Activated CD4-positive, alpha-beta T cell treated with anti-CD3 and anti-CD28 coated beads, Interleukin-2, amount 10 ng/mL, durations not matched to agents 7 days and 5 days (primary cell): ENCODE measurements at places on chromosomes 3 and 15. TPM values are rescaled to one million over a fixed set of nuclear protein-coding genes. Genes with fewer than 3 reads are reported as not detected.

- H3K27ac ChIP-seq: no peak overlapping the region
- H3K27me3 ChIP-seq: peaks cover 6% of the 10 kb centered on the region
- H3K4me1 ChIP-seq: no peaks in the 10 kb centered on the region
- DNase-seq: no peak
- no peaks in the 10 kb centered on the region for H3K36me3 ChIP-seq
Observed at GRCh38 chr15:57946491-57947048, 118.9 kb downstream of the ALDH1A2 start.

DNA sequence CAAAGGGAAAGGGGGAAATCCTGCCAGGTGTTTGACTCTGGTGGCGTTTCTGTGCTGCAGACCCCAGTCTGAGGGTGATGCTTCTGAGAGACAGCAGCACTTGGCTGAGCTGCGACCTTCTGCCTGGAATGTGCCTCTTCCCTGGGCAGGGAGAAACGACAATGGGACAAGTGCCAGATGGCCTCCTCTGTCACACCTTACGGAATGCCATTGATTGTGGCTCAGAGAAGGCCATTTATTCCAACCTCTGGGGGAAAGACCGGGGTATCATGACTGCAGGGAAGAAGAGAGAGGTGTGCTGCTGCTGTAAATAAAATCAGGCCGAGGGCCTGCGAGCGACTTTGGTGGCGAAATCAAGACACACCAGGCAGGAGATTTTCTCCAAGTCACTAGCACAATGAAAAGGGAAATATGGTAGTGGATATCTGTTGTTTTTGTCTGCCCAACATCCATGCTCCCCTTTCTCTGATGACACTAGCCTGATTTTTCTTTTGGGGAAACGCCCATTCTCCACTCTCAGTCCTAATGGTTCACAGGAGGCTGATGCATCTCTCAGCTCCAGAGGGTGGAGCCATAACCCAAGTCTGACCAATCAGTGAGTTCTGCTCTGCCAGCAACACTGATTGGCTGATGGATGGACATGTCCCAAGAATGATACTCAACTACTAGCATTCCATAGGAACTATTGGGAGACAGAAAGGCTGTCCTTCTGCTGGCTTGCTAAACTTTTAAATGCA, 336.1 kb downstream of the FOXP1 start:
- no peaks in the 10 kb centered on the region for H3K27me3 ChIP-seq
- peaks cover 2% of the 10 kb centered on the region for H3K4me1 ChIP-seq
- no peak overlapping the region for H3K4me3 ChIP-seq

- H3K36me3 ChIP-seq: peaks cover 5% of the 10 kb centered on the region
- H3K4me1 ChIP-seq: peaks cover 18% of the 10 kb centered on the region
Observed at GRCh38 chr15:68384451-68385239, 47.3 kb downstream of the ITGA11 start.

DNA sequence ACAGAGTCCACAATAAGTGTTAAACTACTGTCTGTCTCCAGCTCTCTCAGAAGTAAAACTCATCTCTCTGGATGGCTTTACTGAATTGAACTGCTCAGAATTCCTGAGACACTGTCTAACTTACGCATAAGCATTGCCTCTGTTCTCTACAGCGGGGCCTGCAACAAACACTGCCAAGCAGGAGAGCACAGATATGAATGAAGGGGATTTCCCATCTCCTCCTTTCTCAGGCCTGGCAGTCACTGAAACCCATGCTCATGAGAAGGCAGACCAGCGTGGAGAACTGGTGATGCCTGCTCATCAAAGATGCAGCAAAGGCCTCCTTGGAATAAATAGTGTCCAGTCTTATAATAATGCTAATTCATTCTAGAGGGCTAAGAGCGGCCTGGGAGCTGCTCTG, 10.3 kb downstream of the RASGRP1 start:
- H3K36me3 ChIP-seq: peaks cover 87% of the 10 kb centered on the region
- peaks cover 88% of the 10 kb centered on the region for H3K4me1 ChIP-seq
- H3K4me3 ChIP-seq: peak overlapping the region; percentile 0
- H3K27me3 ChIP-seq: no peaks in the 10 kb centered on the region
- H3K27ac ChIP-seq: peak overlapping the region; percentile 38
- DNase-seq: peak; percentile 13

DNA sequence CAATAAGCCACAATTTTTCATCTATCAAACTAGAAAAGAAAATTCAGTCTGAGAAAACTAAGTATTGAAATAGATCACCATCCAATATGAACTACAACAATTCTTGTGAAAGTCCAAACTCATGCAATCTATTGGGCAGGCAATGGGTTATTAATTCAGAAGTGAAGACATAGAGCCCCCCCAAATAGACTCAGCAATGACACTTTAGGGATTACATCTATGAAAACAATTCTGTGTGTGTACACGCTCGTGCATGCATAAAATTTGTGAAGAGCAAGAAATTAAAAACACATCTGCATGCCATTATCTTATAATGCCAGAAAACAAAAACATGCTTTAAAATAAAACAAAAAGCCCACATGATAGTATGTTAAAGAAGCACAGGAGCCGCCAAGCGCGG, 151.3 kb downstream of the NR1I2 start:
- no peak overlapping the region for H3K27ac ChIP-seq
- H3K4me3 ChIP-seq: no peak overlapping the region
- peaks cover 20% of the 10 kb centered on the region for H3K4me1 ChIP-seq
- no peak for DNase-seq
- no peaks in the 10 kb centered on the region for H3K27me3 ChIP-seq
- peaks cover 8% of the 10 kb centered on the region for H3K36me3 ChIP-seq

DNA sequence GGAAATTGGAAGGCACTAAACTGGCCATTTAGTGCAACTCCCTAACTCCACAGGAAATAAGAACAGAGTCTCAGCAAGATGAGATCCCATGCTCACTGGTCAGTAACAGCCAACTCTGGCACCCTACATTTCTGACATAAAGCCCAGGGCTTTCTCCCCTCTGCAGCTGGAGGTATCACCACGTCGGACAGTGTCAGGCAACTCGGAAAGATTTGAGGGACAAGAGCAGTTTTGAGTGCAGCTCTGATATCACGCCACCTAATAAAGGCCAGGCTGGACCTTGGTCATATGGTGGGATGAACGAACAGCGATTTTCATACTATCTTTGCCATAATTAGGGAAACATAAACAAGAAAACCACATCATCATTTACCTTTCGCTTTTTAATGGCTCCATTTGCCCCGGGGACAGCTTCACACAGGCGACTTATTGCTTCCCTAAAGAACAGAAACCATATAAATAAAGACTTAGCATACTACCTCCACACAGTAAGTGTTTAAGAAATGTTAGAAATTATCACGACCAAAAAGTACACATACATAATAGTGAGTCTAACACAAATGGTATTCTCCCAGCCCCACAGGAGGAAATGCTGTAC, 12.5 kb downstream of the EID1 start:
- H3K36me3 ChIP-seq: no peaks in the 10 kb centered on the region
- DNase-seq: no peak
- H3K4me3 ChIP-seq: no peak overlapping the region

GRCh38 chr3:56297281-56297840, 170.9 kb downstream of the ERC2 start:
- H3K4me3 ChIP-seq: no peak overlapping the region
- no peaks in the 10 kb centered on the region for H3K36me3 ChIP-seq
- peaks cover 2% of the 10 kb centered on the region for H3K27me3 ChIP-seq
- no peaks in the 10 kb centered on the region for H3K4me1 ChIP-seq
- no peak for DNase-seq
- H3K27ac ChIP-seq: no peak overlapping the region

DNA sequence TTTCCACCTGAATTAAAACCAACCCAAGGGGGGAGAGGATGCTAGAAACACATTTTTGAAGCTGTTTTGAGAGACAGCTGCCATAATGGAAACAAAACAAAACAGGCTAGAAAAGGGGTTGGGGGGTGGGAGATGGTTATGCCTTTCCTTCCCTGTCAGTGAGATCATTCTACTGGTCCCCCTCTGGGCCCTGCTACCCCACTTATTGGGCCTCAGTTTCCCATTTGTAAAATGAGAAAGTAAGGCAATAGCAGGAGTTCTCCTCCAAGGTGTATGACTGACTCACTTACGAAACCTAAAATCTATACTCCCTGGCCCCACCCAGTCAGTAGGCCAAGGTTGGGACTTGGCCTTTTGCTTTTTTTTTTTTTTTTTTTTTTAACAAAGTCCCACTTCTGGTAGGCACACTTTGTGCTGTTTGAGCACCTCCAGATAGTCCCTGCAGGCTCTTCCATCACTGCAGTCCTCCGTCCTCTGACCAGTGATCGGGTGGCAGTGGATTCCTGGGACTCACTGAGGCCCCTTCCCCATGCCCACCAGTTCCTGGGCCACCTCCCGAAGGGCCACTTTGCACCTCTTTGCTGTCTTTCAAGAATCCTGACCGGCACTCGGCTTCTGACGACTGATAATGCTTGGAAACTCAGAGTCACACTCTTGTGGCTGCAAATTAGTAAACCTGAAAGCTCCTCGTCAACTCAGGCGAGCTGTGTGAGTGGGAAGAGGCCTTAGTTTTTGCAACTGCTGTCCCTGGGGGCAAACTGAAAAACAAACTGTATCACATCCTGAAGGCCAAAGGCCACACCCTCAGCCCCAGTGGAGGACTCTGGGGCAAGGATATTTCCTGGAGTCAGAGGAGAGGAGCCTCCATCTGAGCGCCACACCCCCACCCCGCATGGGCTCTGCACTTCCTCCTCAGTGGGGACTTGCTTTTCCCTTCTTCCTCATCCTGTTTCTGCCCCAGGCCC, 6.7 kb upstream of the PSTPIP1 start:
- H3K27me3 ChIP-seq: no peaks in the 10 kb centered on the region
- peak overlapping the region; percentile 91 for H3K27ac ChIP-seq
- H3K36me3 ChIP-seq: peaks cover 2% of the 10 kb centered on the region
- peaks cover 69% of the 10 kb centered on the region for H3K4me1 ChIP-seq
- DNase-seq: peak; percentile 65

- H3K27me3 ChIP-seq: no peaks in the 10 kb centered on the region
- no peaks in the 10 kb centered on the region for H3K4me1 ChIP-seq
- no peak overlapping the region for H3K27ac ChIP-seq
- no peaks in the 10 kb centered on the region for H3K36me3 ChIP-seq
- no peak overlapping the region for H3K4me3 ChIP-seq
Observed at GRCh38 chr3:173249457-173249856, 108.4 kb upstream of the SPATA16 start.

DNA sequence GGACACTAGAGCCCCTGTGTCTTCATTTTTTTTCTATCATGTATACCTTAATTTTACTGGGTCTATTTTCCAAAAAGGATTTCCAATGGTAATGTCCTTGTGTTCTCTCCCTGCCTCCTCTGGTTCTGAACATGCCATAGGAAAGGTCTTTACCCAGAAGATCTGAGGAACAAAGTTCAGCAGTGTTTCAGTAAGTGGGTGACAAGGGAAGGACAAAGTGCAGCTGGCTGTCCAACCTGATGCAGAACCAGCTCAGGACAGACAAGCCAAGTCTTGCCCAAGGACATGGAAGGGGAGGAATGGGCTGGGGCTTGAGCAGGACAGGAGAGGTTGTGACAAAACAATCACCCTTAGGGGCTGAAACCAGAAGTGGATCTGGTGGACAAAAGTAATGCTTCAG, 61.2 kb upstream of the STRIT1 start:
- no peak for DNase-seq
- H3K27ac ChIP-seq: no peak overlapping the region
- peaks cover 17% of the 10 kb centered on the region for H3K27me3 ChIP-seq
- no peak overlapping the region for H3K4me3 ChIP-seq
- no peaks in the 10 kb centered on the region for H3K4me1 ChIP-seq
- no peaks in the 10 kb centered on the region for H3K36me3 ChIP-seq

GRCh38 chr3:60528651-60529050, 722.6 kb downstream of the FHIT start:
- no peak overlapping the region for H3K27ac ChIP-seq
- H3K4me1 ChIP-seq: no peaks in the 10 kb centered on the region
- H3K4me3 ChIP-seq: no peak overlapping the region
- no peak for DNase-seq

DNA sequence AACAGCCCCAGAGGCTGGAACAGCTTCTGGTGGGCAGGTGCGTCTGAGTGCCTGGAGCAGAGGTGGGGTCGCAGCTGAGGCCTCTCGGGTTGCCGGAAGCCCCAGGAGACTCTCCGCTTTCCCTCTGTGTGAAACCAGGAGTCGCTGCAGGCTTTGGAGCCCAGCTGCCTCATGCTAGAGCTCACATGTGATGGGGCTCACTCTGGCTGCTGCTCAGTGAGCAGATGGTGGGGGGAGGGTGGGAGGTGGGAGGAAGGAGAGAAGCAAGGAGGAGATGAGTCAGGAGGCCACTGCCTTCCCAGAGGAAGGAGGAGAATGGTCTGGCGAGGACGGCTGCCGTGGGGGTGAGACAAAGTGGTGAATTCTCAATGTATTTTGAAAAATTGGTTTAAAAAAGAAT, 290.1 kb upstream of the CHRNA7 start:
- H3K36me3 ChIP-seq: no peaks in the 10 kb centered on the region
- H3K4me3 ChIP-seq: no peak overlapping the region
- H3K4me1 ChIP-seq: no peaks in the 10 kb centered on the region
- H3K27ac ChIP-seq: no peak overlapping the region
- DNase-seq: no peak
- peaks cover 4% of the 10 kb centered on the region for H3K27me3 ChIP-seq

GRCh38 chr3:90092994-90093393, 985.6 kb downstream of the EPHA3 start:
- no peak for DNase-seq
- no peak overlapping the region for H3K4me3 ChIP-seq
- H3K27ac ChIP-seq: no peak overlapping the region
- no peaks in the 10 kb centered on the region for H3K36me3 ChIP-seq
- no peaks in the 10 kb centered on the region for H3K27me3 ChIP-seq

GRCh38 chr15:26075770-26076169, 212.6 kb upstream of the ATP10A start:
- DNase-seq: no peak
- H3K4me3 ChIP-seq: no peak overlapping the region
- no peaks in the 10 kb centered on the region for H3K27me3 ChIP-seq
- H3K36me3 ChIP-seq: no peaks in the 10 kb centered on the region
- H3K4me1 ChIP-seq: no peaks in the 10 kb centered on the region
- H3K27ac ChIP-seq: no peak overlapping the region

- H3K4me1 ChIP-seq: peaks cover 31% of the 10 kb centered on the region
- peak overlapping the region; percentile 78 for H3K27ac ChIP-seq
- no peak for DNase-seq
- no peaks in the 10 kb centered on the region for H3K27me3 ChIP-seq
Observed at GRCh38 chr15:65275104-65275727, 11.5 kb downstream of the PARP16 start.

DNA sequence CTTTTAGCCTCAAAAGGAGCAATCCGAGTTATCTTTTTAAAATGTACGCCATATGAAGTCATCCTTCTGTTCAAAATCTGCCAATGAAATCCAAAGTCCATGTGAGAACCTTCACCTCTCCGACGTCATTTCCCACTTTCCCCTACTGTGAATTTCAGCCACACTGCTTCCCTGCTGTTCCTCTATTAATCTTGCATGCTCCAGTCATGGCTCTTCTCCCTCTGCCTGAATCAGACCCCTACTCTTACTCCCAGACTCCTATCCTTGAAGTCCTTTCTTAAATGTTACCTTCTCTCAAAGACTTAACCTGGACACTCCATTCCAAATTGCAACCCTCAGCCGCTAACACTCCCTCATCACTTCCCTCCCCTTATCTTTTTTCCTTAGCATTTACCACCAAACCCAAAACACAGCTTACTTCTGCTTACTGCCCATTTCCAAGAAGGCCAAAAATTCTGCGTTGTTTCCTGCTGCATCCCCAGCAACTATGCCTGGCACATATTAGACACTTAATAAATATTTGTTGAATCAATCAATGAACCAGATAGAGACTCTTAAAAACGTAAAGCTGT, 1.2 kb downstream of the NKIRAS1 start:
- peaks cover 37% of the 10 kb centered on the region for H3K36me3 ChIP-seq
- no peak overlapping the region for H3K27ac ChIP-seq
- peak overlapping the region; percentile 99 for H3K4me3 ChIP-seq
- peaks cover 2% of the 10 kb centered on the region for H3K27me3 ChIP-seq

Gene CPLX3
- total RNA-seq: 0.19 TPM

Gene IVD
- 47.1 TPM for total RNA-seq

Gene ABHD14A
- 11.5 TPM for total RNA-seq

Gene PLCB2
- 195 TPM for total RNA-seq

Gene OXTR
- total RNA-seq: 0.82 TPM

Gene CCDC54
- not detected for total RNA-seq
